ENCODE measurements at places on chromosomes 16 and 17.
A peak's percentile ranks its signal among the peaks of the same experiment; 100 is the strongest.

DNA sequence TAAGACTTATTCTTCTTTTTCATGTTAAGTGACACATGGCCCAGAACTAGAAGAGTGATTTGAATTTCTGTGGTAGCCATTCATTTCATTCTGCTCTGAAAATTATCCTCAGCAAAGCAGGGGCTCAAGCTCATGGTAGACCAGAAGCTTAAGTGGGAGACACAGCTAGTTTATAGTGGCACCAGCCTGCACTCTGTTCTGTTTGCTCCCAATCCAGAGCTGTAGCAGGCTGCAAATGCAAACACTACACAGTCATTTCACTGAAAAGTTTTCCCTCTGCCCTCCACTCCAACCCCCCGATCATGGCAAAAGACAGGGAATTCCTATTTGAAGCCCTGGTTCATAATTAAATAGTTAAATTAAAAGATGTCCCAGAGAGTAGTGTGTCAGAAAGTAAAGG, 17.1 kb downstream of the MPP2 start:
- DNase-seq: no peak

- DNase-seq: no peak
Measured at GRCh38 chr16:23635958-23636357, 5.2 kb downstream of the PALB2 start.

DNA sequence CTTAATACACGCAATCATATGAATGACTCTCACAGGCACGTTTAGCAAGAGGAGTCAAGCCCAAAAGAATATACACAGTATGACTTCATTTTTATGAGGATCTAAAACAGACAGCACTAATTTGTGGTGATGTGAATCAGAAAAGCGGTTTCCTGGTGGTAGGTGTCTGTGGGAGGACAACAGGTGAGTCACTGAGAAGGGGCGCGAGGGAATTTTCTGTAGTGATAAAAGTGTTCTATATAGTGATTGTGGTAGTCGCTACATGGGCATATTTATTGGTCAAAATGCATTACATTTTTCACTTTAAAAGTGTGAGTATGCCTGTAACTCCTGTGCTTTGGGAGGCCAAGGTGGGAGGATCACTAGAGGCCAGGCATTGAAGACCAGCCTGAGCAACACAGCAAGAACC, 7.6 kb upstream of the TNRC6A start:
- DNase-seq: peak; percentile 62

- DNase-seq: no peak
Measured at GRCh38 chr16:57604177-57604576, 24.3 kb upstream of the ADGRG1 start.

DNA sequence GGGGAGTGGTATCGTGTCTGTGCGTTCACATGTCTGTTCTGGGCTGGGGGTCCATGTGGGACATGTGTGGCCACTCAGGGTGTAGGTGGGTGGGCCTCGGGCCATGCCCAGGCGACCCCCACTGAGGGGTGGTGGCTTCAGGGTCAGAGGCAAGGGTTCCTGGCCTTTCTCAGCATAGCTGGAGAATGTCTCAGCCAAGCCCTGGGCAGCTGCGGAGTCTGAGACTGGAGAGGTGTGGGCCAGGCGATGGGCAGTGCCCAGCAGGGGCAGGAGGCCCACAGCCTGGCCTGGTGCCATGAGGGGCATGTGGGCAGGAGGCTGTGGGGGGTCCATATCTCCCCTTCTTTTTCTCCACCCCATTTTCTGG, 1.2 kb downstream of the FSCN2 start:
- no peak for DNase-seq

- DNase-seq: peak; percentile 89
Measured at GRCh38 chr17:52027620-52028295, 130.8 kb downstream of the CA10 start.

DNA sequence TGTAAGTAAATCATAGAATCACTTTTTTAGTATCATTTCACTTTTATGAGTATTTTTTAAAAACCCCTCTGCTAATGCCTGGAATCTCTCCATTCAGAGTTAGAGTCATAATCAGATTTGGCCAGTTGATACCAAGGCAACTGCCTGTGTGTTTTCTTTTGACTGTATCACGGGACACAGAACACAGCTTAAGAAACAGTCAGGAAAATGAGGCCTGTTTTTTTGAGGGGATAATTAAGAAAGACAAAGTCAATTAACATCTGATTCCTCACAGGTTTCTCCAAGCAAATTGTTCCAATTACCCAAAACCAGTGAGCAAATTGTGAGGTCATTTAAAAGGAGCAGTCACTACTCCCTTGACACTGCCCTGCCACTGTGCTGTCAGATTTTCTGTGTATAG, 944.5 kb upstream of the SOX9 start:
- no peak for DNase-seq

- DNase-seq: peak; percentile 25
Measured at GRCh38 chr16:69831212-69832123, 69.3 kb downstream of the WWP2 start.

DNA sequence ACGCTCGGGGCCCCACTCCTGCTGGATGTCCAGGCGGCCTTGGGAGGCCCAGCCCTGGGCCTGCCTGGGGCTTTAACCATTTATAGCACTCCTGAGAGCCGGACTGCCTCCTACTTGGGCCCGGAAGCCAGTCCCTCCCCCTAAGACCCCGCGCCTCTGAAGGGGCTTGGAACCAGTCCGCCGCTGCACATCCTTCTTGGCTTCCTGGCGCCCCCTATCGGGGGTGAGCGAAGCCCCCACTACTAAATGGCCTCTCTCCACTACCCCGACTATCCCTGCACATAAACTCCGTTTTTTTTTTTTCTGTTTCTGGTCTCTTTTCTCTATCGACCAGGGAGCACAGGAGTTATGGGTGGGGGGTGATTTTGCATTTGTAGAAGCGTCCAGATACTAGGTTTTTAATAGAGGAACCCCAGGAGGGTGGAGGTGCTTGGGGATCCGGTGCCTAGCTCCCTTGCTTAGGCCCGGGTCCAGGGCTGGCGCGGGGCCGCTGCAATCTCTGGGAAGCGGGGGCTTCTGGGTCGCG, 633 bp upstream of the NOL3 start:
- DNase-seq: peak; percentile 51

DNA sequence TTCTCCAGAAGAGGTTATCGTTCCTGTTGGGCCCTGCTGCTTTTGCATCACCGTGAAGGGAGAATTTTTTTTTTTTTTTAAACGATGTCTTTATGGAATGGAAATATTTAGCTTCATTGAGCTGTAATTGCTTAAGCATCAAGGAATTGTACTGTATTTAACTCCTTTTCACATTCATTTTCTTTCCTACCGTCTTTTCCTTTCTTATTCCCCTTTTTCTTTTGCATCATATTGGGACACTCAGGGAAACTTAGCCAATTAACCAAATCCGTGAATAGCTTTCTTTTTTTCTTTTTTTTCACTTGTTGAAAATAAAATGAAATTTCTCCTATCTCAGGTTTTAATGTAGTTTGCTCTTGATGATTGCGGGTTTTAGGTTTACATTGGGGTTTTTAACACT, 1.5 kb downstream of the TNRC6A start:
- DNase-seq: no peak
